Liver (tissue), 10 donors: ENCODE measurements at places on chromosomes 1 and 21.

- H3K4me1 ChIP-seq = no peaks in the 10 kb centered on the region
- no peaks in the 10 kb centered on the region for H3K27me3 ChIP-seq
- H3K36me3 ChIP-seq = peaks cover 8% of the 10 kb centered on the region
- H3K4me3 ChIP-seq = no peak overlapping the region
- peak; percentile 65 for DNase-seq
These were observed 39.8 kb downstream of the HTR6 start for GRCh38 chr1:19704247-19705113.

DNA sequence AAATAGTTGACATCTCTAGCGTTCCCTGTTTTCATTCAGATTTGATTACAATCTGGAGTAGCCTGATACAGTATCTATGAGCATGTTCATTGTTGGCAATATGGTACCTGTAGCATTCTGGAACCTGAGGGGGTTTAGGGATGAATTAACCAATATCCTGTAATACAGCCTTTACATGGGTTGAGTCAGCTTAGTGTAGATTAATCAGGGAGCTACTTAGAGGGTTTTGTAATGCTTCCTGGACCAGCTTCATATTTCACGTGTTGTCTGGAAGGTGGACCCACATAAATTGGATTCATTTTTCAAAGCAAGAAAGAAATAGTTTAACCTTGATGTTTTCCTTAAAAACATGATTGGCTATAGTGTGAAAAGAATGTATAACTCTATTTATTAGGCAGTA is 3.6 kb downstream of the OTUD3 start:
- DNase-seq = no peak
- H3K27me3 ChIP-seq = no peaks in the 10 kb centered on the region
- peaks cover 1% of the 10 kb centered on the region for H3K36me3 ChIP-seq
- peaks cover 6% of the 10 kb centered on the region for H3K4me1 ChIP-seq
- H3K27ac ChIP-seq = no peak overlapping the region
- H3K4me3 ChIP-seq = no peak overlapping the region

DNA sequence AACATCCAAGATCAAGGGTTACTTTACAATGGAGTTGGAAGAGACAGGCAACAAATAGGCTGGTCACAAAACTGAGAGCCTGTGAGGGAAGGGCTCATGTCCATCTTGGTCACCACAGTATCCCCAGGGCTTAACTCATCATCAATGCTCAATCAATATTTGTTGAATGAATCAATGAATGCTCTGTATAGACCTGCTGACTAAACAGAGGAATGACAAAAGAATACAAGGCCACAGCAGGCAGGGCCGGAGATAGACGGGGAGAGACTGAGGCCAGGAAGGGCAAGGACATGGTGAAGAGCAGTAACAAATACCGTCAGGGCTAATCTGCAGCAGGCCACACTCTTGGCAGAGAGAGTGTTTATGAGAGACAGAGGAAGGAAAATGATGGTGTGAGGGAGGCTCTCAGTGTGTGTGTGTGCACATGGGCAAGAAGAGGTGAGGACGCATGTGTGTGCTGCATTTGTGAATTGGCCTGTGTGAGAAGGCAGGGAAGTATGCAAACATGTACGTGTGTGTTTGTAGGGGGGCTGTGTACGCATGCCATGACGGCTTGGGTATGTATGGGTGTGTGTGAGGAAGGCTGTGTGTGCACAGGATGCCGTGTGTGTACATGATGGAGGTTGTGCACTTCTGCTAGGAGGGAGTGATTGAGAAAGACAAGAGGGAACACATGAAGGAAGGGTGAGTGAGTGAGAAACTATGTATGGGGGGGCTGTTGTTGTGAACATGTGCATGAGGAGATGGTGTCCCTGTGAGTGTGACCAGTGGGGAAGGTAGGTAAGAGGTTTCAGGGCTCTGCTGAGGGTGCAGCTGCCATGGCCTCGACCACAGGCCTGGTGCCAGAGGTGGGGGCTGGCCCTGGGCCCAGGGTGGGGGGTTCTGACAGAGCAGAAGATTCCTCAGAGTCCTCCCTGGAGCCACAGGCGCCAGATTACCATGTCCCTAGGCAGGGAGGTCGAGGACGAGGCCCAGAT is 15.4 kb downstream of the AHDC1 start:
- H3K27ac ChIP-seq = no peak overlapping the region
- no peaks in the 10 kb centered on the region for H3K27me3 ChIP-seq
- no peaks in the 10 kb centered on the region for H3K36me3 ChIP-seq
- no peak for DNase-seq

- no peak overlapping the region for H3K27ac ChIP-seq
- H3K4me3 ChIP-seq = no peak overlapping the region
- DNase-seq = no peak
- no peaks in the 10 kb centered on the region for H3K36me3 ChIP-seq
- no peaks in the 10 kb centered on the region for H3K4me1 ChIP-seq
These were observed 63.5 kb downstream of the CCDC185 start for GRCh38 chr1:223456747-223457146.

DNA sequence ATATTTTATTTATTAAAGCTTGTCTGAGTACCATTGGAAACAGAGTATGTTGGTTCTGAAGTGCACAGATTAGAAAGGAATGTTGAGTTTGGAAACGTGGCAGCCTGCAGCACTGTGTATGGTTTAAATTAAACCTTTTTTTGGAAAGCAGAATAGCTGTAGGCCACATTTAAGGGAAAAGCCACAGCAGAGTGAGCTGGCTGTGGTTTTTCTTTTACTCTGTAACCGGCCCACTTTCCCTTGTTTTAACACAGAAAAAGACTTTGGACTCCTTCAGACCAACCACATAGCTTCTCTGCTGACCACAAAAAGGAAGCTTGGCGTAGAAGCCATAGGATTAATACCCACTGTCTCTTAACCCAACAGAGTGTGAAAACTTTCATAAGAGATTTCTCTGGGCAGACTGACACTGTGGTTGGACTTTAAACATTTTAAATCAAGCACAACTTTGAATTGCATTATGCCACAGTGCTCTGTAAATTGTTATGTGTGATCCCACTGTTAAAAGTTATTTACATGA is 75.2 kb downstream of the NFIA start:
- DNase-seq = no peak
- H3K4me3 ChIP-seq = no peak overlapping the region
- H3K36me3 ChIP-seq = peaks cover 5% of the 10 kb centered on the region

DNA sequence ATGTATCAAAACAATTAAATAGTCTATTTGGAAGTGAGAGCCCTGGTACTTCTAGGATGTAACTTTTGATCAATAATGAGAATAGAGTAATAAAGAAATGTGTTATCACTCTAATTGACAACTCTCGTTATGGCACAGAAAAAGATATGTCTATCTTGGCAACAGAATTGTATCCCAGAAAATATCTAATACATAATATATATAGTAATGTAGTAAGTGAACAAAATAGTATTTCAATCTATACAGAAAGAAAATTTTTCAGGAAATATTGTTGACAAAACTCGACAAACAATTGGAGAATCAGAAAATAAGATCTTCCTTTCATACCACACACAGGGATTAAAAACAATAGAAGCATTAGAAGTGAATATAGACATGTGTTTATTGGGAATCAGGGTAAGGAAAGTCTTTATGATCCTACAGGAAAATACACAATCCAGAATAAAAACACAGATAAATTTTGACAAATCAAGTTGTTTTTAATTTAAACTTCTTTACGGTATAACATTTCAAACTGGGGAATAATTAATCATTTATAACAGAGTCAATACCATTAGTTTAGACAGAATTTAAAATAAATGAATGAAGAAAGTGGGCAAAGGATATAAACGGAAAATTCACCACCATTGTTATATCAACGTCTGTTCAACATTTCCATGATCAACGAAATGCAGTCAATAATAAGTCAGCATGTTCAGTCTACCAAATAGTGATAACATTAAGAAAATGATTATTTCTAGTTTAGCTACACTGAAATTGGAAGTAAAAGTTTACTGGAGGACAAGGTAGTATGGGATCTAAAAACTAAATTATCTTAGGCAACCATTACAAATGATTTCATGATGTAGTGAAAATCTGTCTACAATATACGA is 1526.5 kb upstream of the TPTE start:
- no peaks in the 10 kb centered on the region for H3K36me3 ChIP-seq
- no peaks in the 10 kb centered on the region for H3K4me1 ChIP-seq
- no peak overlapping the region for H3K4me3 ChIP-seq
- no peak for DNase-seq
- H3K27ac ChIP-seq = no peak overlapping the region
- H3K27me3 ChIP-seq = peaks cover 5% of the 10 kb centered on the region

GRCh38 chr1:73644198-73644597 is 553.8 kb downstream of the LRRIQ3 start:
- H3K4me3 ChIP-seq = no peak overlapping the region
- H3K27ac ChIP-seq = no peak overlapping the region
- no peak for DNase-seq
